ENCODE measurements at places on chromosomes 2 and 18.

- DNase-seq: no peak
Observed at GRCh38 chr2:177038787-177039484, 173.7 kb upstream of the HNRNPA3 start.

DNA sequence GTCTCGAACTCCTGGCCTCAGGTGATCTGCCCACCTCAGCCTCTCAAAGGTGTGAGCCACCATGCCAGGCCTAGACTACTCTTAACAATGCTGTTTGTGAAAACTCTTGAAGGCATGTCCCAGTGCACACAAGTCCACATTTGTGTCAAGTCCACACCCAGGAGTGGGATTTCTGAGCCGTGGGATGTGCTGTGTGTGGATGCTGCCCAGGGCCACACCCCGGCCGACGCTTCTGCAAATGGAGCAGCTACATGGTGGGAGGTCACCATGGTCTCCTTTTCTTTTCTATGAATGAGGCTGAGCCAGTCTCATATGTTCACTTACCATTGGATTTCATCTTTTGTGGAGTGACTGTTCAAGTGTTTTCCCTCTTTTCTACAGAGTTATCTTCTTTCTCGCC is 15.8 kb downstream of the SNED1 start:
- DNase-seq: no peak

DNA sequence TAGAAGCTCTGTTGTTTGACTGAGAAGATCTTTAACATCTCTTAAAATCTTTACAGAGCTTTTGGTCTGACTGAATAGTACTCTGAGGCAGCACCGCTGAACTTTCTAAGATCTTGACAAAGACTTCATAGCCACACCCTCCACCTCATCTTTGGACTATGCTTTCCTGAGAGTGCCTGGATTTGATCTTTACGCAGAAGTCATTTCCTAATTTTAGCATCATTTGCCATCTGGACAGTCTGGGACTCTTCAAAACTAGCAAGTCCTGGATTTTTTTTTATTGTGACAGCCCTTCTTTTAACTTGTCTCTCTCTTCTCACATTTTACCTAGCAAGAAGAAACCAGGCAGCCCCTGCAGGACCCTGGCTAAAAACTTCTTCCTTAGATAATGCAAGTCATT is 188.8 kb downstream of the CTIF start:
- no peak for DNase-seq

GRCh38 chr2:56217106-56217505 is 33.3 kb downstream of the CCDC85A start:
- DNase-seq: no peak

DNA sequence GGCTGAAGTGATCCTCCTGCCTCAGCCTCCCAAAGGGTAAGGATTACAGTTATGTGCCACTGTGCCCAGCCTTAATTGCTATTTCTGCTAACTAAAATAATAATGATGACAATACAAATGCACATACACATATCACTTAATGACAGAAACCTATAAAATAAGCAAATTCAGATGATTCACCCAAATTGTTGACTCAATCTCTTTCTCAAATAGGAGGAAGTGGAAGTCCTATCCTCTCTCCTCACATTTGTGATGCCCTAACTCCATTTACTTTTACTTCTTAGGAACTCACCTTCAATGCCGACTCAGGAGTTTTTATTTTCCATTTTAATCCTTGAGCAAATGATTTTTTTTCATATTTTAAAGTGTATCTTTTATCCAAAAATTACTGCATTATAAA is 24.5 kb upstream of the RAPH1 start:
- no peak for DNase-seq

GRCh38 chr2:157055660-157056199 is 201.8 kb upstream of the GALNT5 start:
- DNase-seq: no peak

DNA sequence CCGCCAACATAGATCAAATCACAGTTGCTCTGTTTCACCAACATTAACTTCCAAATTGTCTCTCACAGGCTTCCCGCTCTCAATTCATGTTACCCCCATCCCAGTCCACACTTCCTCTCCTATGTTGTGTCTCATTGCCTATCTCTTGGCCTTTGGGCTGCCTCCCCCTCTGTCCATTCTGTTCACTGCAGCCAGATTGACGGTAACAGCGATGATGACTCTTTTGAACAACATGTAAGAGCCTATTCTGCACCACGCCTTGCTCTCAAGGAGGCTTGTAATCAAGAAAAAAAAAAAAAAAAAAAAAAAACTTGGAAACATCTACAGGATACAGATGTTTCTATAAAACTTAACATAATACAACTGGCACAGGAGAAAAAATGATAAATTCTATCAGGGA is 77.3 kb upstream of the RMDN2 start:
- no peak for DNase-seq

DNA sequence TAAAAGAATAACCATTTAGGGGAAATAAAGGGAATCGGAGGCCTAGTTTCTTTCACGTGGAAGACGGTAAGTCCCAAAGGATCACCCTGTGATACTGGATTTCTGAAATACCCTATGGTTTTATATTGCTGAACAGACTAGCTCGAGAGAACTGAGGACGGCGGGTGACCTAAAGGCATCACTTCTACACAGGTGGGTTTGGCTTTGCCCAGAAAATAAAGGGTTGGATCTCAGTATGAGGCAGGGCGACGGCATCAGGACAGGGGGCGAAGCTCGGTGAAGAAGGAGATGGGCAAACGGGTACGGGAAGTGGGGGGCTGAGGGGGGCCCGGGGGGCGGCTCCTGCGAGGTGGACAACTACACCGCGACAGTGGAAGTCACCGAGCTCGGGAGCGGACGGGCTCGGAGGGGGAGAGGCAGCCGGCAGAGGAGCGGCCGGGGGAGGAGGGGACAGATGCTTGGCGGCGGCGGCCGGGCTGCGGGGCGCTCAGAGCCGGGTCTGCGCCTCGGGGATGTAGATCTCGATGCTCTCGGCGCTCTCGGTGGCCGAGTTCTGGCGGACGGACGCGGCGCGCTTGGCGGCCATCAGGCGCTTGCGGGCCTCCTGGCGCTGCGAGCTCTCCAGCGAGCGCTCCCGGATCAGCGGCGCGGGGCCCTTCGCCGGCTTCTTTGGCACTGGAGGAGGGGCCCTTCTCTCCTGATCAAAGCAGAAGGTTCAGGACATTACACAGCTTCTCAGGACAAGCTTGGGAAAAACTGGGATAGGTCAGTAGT is 48.9 kb downstream of the TGIF1 start:
- no peak for DNase-seq

- peak; percentile 10 for DNase-seq
Observed at GRCh38 chr2:170928036-170928823, 823 bp upstream of the GORASP2 start.

- peak; percentile 71 for DNase-seq
Observed at GRCh38 chr2:73284296-73285158, at the start of gene FBXO41. TSS of gene FBXO41 (minus strand) at chr2:73284478. CDS start at chr2:73269630, 14,848 bp downstream.

- no peak for DNase-seq
Observed at GRCh38 chr18:49028801-49029506, 78.2 kb upstream of the SMAD7 start.

GRCh38 chr2:157930728-157931127 is 54.6 kb upstream of the ACVR1 start:
- DNase-seq: no peak

DNA sequence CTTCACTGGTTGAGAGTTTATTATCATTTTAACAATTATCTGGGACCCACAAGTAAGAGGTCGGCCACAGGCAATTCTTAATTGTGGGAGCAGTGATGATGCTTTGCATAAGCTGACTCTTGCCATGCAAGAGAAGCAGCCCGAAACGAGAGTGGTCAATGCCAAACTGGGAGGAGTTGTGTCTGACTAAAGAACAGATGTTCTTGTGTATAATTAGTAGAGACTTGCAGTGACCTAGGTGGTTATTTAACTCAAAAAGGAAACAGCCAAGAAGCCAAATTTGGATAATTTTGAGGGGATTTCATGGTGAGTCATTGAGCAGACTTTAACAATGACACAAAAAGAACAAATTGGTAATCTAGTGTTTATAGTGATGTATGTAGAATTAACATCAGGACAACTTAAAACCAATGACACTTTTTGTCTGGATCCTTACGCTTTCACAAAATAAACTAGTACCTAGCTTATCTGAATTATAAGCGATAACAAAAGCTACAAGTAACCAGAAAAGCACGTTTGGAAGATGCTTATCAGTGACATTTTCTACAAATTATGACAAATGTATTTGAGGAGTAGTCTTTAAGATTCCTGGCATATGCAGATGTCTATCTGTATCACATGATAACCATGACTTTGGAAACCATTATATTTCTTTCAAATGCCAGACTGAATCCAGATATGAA is 184.7 kb upstream of the DLGAP1 start:
- DNase-seq: no peak

DNA sequence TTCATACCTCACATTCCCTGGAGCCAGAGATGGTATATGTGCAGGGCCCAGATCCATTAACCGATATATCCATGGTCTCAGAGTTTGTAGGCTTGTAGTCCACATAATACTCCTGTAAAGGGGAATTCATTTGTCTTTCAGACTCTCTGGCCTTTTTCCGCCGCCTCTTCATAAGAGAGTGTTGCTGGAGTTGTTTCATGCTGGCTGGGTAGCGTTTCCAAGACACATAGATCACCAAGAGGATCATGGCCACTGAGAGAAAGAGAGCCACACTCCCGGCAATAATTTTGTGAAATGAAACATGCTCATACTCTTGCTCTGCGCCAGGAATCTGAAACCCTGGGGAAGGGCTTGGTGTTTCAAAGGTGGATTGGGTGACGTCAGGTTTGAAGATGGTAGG is 3.9 kb downstream of the LRRTM4 start:
- DNase-seq: no peak

All from stimulated activated CD4-positive, alpha-beta T cell treated with anti-CD3 and anti-CD28 coated beads, Interleukin-4, amount 100 ng/mL, for 24 hours (primary cell).